CD4-positive, alpha-beta T cell treated with Interleukin-4 for 1 hour (primary cell): ENCODE measurements at places on chromosomes 3 and 15.

- peak; percentile 58 for DNase-seq
Measured at GRCh38 chr3:124928333-124929202, 6.0 kb downstream of the MUC13 start.

DNA sequence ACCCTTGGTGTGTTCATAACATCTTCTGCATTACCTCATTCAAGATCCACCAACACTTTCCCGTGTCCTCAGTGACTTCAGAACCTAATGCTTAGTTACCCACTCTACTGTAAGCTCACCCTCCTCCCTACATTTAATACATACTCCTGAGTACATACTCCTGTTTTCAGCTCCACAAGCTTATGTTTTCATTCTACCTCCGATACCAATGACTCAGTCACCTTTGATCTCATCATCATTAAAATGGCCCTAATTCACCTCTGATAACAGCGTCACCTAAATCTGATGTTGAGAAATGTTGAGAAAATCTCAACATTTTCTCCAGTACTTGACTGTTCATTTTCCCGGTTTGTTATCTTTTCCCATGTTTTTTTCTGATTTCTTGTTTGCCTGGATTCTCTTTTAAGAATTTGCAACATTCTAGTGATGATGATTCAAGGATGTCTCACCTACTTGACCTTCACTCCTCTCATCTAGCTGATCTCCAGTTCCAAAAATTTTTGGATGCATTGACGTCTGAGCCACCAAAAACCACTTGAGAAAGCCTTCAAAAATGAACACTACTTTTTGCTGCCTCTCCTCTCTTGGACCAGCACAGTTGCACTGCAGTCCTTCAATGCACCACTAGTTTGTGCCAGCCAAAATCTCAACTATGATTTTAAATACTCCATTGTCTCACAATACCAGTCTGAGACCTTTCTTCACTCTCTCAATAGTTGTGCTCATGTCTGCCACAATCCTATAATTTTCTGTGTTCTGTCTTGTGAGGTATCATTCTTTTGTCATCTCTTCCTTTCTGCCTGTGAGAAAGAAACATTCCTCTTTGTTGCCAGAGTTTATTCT lies 220.7 kb upstream of the SEMA6D start:
- no peak for DNase-seq

GRCh38 chr15:78374436-78375393 lies 34.6 kb downstream of the CRABP1 start:
- DNase-seq, result no peak

DNA sequence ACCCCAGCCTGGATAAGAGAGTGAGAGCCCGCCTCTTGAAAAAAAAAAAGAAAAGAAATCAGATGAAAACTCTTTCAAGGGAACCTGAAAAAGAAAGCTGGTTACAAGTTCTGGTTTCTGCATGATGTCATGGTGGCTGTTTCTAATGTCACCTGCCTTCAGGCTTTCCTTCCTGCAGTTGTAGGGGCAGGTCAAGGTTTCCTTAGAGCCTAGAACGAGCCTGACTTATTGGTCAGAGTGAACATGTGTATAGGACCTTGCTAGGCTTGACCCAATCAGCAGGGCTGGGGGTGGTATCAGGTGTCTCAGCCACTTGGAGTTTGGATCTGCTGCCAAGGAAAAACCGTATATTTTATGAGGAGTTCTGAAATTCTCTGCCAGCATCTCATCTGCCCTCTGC lies 3.8 kb downstream of the IVD start:
- no peak for DNase-seq

DNA sequence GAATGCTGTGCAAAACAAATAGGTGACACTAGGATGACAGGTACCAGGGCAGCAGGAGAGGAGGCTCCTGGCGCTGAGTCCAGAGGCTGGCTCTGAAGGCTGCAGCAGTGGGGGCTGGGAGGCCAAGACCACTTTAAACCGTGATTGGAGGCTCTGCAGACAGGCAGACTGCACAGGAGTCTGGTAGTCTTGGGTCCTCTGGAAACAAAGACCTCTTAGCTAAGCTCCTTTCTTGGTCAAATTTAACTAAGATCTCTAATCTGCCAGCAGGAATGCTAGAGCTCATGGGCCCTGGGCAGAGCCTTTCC lies 4.4 kb upstream of the MUSTN1 start:
- no peak for DNase-seq

GRCh38 chr3:146325170-146325569 lies 74.3 kb upstream of the PLSCR4 start:
- no peak for DNase-seq

GRCh38 chr3:100261485-100261903 lies 702 bp downstream of the TBC1D23 start:
- no peak for DNase-seq

DNA sequence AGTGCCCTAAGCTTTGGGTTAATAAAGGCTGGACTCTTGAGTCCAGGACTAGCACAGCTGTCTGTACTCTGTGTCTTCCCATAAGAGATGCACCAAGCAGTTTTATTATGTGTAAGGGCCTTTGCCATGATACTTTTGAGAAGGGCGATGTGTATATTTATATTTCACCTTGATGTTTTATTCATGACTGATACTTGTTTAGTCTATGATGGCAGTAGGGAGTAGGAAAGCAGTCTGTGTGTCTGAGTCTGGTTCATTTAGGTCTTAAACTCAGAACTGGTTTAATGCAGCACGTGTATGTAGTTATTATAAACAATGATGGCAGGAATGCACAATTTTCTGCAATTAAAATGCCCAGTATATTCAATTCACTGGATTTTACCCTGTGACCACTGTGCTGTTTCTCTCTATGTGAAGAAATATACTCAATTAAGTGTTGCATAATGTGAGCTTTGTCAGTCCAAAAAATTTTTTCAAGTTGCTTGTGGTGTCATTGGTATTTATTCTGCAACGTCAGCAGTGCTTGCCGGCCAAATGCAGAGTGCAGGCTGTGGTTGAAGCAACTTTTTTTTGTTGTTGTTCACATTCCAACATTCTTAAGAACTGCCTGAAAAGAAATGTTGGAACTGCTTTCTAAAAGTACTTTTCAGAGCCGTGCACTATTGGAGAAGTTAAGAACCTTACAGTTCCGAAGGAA lies 423.7 kb upstream of the SEMA6D start:
- DNase-seq, result no peak

GRCh38 chr3:171278299-171278590 lies 182.0 kb downstream of the TNIK start:
- DNase-seq, result no peak

GRCh38 chr3:188442430-188442829 lies 288.5 kb downstream of the LPP start:
- peak; percentile 37 for DNase-seq

DNA sequence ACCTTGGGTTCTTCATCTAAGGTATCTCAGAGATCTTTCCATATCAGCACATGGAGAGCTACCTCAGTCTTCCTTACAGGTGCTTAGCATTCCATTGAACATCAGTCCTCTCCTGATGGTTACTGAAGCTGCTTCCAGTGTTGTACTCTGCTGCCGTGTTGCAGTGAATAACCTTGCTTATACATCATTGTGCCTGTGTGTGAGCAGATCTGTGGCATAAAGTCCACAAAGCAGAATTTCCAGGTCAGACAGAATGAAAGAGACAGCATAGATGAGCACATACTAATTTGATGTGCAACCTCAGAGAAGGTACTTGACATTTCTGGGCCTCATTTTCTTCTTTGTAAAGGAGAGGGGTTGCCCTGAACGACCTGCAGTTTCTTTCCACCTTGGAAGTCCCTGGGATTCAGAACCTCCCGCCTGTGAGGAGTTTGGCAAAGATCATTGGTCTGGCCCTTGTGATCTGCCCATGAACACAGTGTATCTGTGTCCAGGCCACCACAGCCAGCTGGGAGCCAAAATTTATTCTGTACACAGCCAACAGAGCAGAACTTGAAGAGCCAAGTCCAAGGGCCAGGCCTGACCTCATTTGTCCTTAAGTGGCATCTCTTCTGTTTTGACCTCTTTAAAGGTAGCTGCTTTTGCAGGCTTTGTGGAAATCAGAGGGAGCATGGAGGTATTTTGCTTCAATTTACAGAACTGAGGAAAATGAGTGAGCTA lies 57.2 kb upstream of the SLC7A14 start:
- DNase-seq, result no peak

DNA sequence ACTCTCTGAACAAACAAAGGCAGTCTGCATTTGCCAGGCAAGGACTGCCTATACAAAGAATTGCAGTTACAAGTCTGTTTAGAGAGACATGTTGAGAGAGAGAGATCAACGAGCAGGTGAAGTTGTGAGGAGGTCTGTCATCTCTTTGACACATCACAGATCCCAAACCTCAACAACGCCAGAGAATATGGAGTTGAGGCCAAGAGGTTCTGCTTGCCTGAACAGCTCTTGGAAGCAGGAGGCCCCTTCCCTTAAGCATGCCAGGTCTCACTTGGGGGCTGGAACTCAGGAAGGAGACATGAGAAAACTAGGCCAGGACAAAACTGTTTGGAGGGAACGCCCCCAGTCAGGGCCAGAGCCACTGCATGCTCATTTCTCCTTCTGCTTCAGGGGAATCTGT lies 22.3 kb upstream of the MUSTN1 start:
- no peak for DNase-seq

GRCh38 chr3:131109156-131109555 lies 82.5 kb downstream of the NEK11 start:
- no peak for DNase-seq

DNA sequence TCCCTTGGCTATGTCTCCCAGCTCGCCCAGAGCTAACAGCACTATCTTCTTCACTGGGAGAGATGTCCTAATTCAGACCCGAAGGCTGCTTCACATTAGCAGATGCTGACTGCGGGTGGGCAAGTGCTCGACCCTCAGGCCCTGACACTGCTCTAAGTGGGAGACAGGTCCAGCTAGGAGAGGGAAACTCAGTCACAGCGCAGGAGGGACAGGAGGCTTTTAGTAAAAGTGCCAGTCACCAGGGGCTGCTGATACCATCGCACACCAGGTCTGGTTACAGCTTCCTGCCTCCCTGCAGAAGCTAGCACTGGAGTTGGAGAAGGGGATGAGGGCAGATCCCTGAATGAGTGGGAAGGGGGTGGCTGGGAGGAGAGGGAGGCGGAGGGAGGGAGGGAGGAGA lies 365.8 kb upstream of the RGMA start:
- DNase-seq, result no peak

DNA sequence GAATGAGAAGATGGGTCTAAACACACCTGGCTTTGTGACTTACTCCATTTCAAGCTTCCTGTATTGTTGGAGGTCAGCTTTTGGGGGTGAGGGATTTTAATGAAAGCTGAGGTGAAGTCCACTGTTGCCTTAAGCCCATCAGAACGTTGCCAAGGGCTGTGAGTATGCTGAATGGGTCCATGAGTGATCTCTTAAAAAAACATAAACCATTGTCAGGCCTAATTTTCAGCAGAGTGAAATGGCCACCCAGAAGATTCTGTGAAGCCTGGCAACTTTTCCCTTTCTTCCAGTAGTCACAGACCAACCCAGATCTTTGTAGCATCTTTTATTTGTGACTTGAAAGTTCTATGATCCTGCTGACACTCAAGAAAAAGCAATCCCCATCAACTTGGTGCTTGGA lies 87.0 kb downstream of the SMAD3 start:
- DNase-seq, result no peak

GRCh38 chr3:127389420-127389819 lies 101.6 kb upstream of the PRR20G start:
- DNase-seq, result no peak

GRCh38 chr15:32904448-32904847 lies 186.6 kb downstream of the GREM1 start:
- DNase-seq, result no peak

DNA sequence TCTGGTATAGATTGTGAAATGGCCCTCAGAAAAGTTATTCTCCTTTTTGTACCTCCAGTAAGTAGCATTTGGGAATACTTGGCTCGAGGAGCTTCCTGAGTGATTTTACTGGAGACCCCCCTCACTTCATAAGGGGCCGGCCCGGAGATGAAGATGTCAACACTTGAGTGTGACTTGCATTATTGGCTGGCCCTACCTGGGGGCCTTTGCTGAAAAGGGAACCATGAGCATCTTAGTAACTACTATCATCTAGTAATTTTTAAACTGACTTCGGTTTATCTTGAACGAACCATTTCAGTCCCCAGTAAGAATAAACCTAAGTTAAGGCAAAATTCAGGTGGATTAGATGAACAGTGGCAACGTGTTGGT lies 1.3 kb downstream of the FAIM start:
- no peak for DNase-seq

DNA sequence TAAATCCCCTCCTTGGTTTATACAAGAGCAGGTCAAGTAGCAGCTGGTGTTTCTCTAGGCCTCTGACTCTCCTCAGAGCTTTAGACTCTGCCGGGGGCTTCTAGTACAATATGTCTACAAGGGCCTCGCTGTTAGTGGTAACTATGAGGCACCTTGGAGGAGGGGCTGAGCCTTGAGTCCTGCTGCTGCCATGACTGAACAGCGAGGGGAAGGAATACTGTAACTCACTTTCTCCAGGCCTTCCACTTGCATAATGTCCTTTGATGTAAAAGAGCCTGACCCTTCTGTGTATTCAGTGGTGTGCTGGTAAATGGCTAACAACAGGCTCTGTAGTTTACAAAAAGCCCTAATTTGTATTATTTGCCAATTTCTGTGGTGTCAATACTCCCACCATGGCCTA lies 27.8 kb downstream of the DRD3 start:
- DNase-seq, result no peak

DNA sequence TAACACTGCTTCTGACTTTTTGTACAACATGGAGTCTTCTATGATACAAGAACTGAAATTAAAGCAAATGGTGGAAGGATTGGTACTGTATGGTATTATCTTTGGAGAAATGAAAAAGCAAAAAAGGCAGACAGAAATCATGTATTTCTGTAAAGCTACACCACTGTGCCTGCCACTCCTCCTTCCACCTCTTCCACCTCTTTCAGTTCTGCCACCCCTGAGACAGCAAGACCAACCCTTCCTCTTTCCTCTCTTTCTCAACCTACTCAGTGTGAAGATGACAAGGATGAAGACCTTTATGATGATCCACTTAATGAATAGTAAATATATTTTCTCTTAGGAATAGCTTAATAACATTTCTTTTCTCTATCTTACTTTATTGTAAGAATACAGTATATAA lies 57.0 kb downstream of the CD200 start:
- no peak for DNase-seq

DNA sequence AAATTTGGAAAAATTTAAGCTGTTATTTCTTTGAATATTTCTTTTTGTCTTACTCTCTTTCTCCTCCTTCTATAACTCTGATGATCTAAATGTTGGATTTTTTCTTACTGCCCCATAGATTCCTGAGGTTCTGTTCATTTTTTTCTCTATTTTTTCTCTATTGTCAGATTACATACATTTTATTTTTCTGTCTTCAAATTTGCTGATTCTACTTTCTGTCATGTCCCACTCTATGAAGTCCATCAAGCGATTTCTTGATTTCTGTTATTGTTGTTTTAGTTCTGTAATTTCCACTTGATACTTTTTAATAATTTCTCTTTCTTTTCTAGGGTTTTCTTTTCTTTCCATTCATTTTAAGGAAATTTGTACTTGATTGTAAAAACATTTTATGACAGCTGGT lies 83.7 kb upstream of the THRB start:
- no peak for DNase-seq

DNA sequence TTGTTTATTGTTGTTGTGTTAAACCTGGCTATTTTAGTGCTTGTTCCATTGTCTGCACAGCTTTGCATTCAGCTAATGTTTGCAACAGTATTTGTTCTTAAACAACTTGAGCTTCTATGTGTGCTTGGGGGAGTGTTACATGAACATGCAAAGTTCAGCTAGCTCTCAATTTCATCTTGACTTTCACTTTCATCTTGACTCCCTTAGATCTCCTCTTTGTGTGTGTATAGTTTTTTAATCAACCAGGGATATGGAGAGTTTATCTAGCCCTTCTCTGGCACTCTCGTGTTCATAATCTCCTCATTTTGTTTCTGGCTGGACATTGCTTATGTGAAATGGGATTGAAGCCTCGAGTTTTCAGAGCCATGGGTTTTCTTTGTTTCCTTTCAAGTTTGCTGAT lies 212.4 kb upstream of the ZBTB20 start:
- no peak for DNase-seq

- no peak for DNase-seq
Measured at GRCh38 chr3:63442918-63443317, 164.8 kb downstream of the SYNPR start.
